ENCODE measurements at places on chromosomes 12 and 14.
A peak's percentile ranks its signal among the peaks of the same experiment; 100 is the strongest.

GRCh38 chr12:67927324-67927723 is 61.9 kb upstream of the IFNG-AS1 start:
- no peak for DNase-seq

GRCh38 chr14:38212111-38212510 is 4.4 kb downstream of the SSTR1 start:
- DNase-seq = no peak

DNA sequence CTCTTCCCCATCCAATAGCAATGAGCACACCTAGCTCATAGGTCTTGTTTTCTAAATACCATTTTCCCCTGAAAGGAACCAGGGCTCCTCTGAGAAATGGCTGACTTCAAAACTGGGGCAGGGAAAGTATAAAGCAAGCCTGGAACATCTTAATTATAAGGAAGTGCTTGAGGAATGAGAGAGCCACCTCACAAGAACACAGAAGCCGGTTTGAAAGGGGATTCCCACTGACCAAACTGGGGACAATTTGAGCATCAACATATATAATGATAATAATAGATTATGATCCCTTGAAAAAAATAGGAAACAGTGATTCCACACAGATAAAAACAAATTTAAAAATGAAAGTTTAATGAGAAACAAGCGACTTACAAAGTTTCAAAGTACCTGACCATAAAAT is 22.1 kb downstream of the PTGER2 start:
- no peak for DNase-seq

DNA sequence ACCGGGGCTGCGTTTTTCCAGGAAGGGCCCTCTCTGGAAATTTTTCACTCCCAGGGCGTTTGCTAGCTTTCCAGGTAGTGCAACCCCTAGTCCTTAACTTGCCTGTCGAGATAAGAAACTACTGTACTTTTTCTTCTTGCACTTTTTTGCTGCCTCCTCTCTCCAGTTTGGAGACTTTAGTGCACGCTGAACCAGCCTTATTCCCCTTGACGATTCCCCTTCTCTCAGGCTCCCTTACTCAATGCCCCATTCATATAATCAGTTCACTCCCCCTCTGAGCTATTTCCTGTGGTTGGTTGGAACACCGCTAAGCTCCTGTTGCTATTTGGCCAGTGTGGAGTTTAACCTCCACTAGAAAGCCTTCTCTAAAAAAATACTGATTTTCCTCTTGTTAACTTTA is 682 bp downstream of the CREBL2 start:
- no peak for DNase-seq

GRCh38 chr12:38931461-38931860 is 26.1 kb upstream of the CPNE8 start:
- no peak for DNase-seq

- DNase-seq = no peak
Measured at GRCh38 chr12:12191008-12191407, 75.8 kb downstream of the LRP6 start.

- DNase-seq = no peak
Measured at GRCh38 chr12:31620311-31620710, 29.4 kb upstream of the DENND5B start.

DNA sequence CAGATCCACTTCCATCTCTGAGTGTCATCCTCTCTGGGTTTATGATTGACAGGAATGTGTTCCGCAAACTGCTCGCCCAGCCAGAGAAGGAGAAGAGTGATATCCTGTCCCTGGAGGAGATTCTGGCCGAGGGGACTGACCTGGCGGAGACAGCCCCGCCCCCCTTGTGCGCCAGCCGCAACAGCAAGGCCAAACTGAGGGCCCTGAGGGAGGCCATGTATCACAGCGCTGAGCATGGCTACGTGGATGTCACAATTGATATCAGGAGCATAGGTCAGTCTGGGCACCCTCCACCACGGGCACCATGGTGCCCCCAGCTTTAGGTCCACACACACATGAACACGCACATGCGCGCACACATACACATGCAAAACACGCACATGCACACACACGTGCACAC is 67.5 kb upstream of the PWP1 start:
- DNase-seq = no peak

DNA sequence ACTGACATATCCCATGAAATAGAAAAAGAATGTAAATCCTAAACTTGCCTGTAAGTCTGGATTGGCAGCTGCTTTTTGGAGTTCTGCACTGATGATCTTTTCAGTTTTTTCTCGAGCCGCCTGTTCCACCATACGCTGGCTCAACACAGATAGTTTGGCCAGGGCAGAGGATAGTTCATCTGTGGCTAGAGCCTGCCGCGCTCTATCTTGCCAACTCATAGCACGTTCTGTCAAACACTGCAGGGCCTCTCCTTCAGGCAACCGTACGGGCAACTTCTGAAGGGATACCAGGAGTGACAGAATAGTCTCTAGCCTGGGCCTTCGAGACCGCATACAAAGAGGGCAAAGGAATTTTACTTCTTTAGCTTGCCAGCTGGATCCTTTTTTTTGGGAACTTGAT is 44.8 kb upstream of the SLC6A13 start:
- DNase-seq = no peak

GRCh38 chr12:57027011-57027804 is 10.9 kb upstream of the TAC3 start:
- DNase-seq = no peak

- no peak for DNase-seq
Measured at GRCh38 chr12:51224625-51225024, 6.8 kb upstream of the POU6F1 start.

DNA sequence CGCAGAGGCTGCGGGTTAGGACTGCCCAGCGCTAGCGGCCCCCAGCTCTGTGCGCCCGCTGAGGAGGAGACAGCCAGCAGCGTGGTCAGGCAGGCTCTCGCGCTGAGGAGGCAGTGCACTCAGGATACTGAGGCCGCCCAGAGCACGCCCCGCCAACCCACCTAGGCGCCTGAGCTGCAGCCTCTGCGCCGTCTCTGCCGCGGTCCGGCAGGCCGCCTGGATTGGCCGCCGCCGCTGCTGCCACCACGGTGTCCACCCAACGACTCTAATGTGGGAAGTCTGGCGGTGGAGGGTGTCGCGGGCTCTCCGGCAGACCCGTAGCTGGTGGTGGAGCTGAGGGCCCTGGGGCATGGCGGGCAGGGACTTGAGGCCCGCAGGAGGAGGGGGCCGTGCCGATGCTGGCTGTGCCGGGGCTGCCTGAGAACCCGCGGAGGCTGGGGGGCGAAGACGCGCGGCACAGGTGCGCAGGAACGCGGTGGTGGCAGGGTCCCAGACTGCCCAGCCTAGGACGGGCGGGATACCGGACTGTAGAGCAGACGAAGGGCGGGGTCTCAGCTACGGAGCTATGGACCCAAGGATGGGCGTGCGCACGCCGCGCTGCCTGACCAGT is 69.9 kb downstream of the ASCL4 start:
- no peak for DNase-seq

- no peak for DNase-seq
Measured at GRCh38 chr14:101586531-101587430, 25.5 kb downstream of the DIO3 start.

DNA sequence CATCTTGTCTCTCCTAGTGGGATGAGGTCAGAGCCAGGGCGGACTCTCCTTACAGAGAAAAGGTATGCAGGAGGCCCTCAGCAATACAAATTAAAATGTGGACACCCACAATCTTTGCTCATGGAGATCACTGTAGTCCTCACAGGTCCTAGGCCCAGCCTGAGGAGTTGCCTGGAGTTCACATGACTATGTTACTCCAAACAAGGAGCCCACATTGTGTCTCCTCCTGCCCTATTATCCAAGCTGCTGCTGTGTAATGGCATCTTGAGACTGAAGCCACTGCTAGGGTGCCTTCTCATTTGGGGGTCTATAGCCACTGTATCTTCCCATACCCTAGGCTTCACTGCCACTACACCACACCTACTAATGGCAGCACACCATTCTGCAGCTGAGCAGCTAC is 11.0 kb downstream of the OR4K1 start:
- no peak for DNase-seq

- no peak for DNase-seq
Measured at GRCh38 chr12:76871082-76871481, 7.7 kb downstream of the CSRP2 start.

DNA sequence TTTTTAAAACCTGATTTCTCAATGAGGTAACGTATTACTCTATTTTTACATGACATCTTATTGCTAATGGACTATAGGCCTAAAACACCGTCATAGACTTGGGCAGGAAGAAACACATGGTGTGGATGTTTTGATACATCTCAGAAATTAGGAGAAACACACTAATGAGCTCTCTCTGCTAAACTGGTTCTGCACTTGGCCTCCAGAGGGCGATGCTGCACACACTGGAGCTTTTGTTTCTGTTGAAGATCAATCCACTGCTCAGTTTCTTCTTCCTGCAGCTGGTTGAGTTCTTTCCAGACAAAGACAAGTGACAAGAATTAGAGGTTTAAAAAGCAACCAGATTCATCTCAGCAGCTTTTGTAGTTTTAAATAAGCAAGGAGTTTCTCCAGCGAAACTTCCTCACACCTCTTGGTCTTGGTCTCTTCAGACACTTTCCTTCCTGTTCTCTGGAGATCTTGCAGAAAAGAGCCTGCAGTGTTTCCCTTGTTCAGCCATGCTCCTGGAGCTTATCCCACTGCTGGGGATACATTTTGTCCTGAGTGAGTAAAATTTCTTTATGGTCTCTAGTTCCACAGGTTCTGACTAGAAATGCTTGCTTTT is 178.5 kb upstream of the OR4E1 start:
- peak; percentile 50 for DNase-seq

DNA sequence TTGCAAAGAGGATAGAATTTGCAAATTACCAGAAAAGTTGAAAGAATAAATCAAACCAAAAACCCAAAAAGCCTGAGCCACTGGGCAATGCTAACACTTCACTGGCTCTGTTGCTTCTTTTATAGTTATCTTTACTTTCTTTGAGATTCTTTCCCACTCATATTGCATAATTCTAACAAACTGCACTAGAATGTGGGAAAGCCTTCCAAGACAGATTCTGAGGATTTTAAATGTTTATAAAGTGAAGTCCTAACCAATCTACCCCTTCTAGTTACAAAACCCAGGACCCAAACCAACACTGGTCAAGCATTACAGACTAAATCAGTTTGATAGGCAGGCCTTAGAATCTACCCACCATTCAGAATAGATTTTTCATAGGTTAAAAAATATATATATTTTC is 150.9 kb downstream of the MED13L start:
- no peak for DNase-seq

DNA sequence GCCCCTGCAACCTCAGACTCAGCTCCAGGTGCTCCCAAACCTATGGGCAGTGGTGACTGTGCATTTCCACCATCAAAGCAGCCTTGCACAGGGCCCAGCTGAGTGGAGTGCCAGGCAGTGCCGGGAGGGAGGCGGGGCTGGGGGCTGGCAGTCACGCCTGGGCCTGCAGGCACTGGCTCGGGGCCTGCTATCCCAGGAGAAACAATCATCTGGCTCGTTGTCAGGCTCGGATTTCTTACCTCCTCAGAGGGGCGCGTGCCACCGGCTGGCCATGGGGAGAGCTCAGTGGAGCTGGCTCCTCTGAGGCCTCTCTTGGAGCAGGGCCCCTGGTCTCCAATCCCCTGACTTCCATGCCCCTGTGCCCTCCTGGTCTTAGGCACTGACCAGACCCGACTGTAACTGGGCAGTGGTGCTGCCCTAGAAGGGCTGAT is 20.2 kb upstream of the PPP1R13B start:
- no peak for DNase-seq

- DNase-seq = no peak
Measured at GRCh38 chr12:42204362-42204761, 33.7 kb downstream of the YAF2 start.

- DNase-seq = no peak
Measured at GRCh38 chr14:91100102-91100501, 13.8 kb upstream of the DGLUCY start.

- DNase-seq = no peak
Measured at GRCh38 chr12:112879191-112879705, 27.5 kb upstream of the OAS1 start.

- DNase-seq = no peak
Measured at GRCh38 chr12:82456633-82457032, 98.3 kb downstream of the METTL25 start.

- no peak for DNase-seq
Measured at GRCh38 chr14:30798516-30798915, 75.8 kb upstream of the COCH start.
